ENCODE measurements at places on chromosomes 5 and 9. TPM values are rescaled to one million over a fixed set of nuclear protein-coding genes. Genes with fewer than 3 reads are reported as not detected.

The DCAF12 gene
- polyA plus RNA-seq, result 45.1 TPM

The CCDC180 gene
- polyA plus RNA-seq, result 7.5 TPM

DNA sequence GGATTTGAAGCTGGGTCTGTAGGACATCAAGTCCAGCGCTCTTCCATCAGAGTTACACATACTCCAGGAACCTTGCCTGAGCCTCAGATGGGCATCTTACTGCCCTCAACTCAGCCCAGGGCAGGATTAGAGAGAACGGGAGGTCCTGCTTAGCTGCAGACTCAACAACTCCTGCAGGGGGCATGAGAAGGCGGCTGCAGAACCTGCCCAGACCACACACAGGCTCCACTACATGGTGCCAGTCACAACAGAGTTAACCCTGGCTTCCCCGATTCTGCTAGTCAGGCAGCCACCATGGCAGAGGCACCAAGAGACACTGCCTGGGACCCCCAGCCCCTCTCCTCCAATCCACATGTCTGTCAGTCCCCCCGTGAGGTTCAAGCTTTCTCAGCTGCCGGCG lies 23.9 kb upstream of the CPLX2 start:
- no peak for DNase-seq

DNA sequence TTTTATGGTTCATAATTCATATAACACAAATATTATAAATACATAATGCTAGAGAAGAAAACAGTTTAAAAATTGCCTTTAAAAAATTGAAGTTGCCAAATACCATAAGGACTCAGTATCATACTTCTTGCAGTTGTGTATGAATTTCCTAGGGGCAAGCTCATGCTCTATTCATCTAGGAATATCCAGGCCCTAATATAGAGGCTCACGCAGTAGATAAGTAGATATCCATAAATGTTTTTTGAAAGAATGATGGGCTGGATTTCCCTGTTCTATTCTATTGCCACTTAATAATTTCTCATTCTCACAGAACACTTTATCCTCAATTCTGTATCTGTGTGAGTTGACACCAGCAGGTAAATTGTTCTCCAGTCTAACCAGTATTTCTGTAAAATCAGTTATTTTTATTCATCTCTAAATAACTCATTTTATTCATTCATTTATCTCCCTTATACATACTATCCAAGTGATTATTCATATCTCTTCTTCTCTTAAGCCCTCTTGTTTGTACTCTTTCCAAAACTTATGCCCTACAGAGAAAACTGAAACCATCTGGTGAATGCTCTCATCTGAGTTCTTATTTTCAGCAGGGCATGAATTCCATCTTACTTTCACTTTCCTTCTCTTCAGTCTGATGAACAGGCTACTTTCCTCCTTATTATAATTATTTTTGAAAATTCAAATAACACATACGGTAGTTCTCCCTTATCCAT lies 97.1 kb downstream of the SLC44A1 start:
- DNase-seq, result peak; percentile 45

DNA sequence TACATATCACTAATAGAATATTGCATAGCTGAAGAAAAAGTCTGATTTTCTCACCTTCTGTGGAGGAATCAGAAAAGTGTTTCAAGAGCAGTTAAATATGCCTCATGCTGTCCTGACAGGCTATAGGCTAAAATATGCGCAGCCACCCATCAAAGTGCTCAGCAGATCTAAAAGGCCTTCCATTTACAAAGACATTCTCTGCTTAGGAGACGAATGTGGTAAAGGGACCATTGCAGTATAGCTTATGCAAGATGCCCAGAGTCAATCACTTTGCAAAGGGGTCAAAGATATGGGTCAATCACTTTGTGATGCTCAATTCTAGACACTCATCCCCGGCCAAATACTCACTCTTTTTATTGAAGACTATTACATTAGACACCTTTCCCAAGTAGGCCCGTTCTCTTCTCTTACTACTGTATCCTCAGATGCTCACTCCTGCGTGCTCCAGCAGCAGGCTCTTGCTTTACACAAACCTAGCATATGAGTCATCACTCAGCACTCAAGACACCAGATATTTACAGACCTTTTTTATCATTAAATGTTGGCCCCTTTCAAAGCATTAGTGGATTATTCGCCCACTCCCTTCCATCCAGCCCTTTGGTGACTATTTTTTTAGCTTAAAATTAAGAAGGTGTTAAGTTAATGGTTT lies 568.2 kb upstream of the CDH18 start:
- no peak for DNase-seq

GRCh38 chr9:136799079-136799853 lies 3.1 kb downstream of the CCDC183 start:
- DNase-seq, result peak; percentile 85

DNA sequence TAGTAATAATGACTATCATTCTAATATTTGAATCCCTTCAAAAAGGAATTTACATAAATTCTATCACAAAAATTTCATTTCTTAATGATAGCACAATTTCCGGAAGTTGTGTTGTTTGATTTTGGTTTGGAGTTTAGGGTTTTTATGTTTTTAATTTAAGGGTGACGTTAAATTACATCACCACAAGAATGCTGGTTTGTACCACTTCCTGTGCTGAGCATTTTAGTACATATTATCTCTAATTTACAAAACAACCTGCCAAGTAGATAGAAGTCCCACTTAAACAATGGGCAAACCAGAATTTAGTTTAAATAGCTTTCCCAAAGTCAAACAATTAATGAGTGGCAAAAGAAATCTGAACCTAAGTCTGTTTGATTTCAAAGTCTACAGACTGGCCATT lies 63.4 kb downstream of the DENND1A start:
- no peak for DNase-seq

- DNase-seq, result no peak
These were observed 602 bp upstream of the CD274 start for GRCh38 chr9:5449521-5450358.

- peak; percentile 41 for DNase-seq
These were observed 1.2 kb upstream of the MEGF9 start for GRCh38 chr9:120715389-120715924.

The PCDHB11 gene
- 1.1 TPM for polyA plus RNA-seq

- no peak for DNase-seq
These were observed 72.4 kb upstream of the CXCL14 start for GRCh38 chr5:135651156-135651555.

All from large intestine (tissue), 12 donors.